ENCODE measurements at places on chromosomes 7 and 10. TPM values are rescaled to one million over a fixed set of nuclear protein-coding genes. Genes with fewer than 3 reads are reported as not detected.

The MEPCE gene
- 56.1 TPM for total RNA-seq

The PCGF6 gene
- 14.9 TPM for total RNA-seq

The CCDC3 gene
- not detected for total RNA-seq

The GTF2I gene
- total RNA-seq: 105 TPM

The HOXA10 gene
- total RNA-seq: 9.9 TPM

The CC2D2B gene
- under 0.01 TPM for total RNA-seq

The TEX36 gene
- total RNA-seq: not detected

The CACNA2D1 gene
- total RNA-seq: 48.5 TPM

The TMEM184A gene
- total RNA-seq: 0.39 TPM

The IFIT2 gene
- 3.1 TPM for total RNA-seq

The ABCB8 gene
- 48.9 TPM for total RNA-seq

The MDFIC gene
- 44.8 TPM for total RNA-seq

The RBP4 gene
- 0.73 TPM for total RNA-seq

The TSPAN33 gene
- total RNA-seq: not detected

The ODAD2 gene
- total RNA-seq: 0.20 TPM

The DENND2A gene
- 15.6 TPM for total RNA-seq

The EVX1 gene
- total RNA-seq: not detected

The FAM200A gene
- total RNA-seq: 7.2 TPM

The PLXDC2 gene
- 0.37 TPM for total RNA-seq

The FAM180A gene
- 73.5 TPM for total RNA-seq

The SPDYE16 gene
- total RNA-seq: not detected

The AKR1E2 gene
- total RNA-seq: 5.7 TPM

The NPTX2 gene
- under 0.01 TPM for total RNA-seq

The KCNIP2 gene
- 1.2 TPM for total RNA-seq

The LIPA gene
- total RNA-seq: 89.7 TPM

The EMX2 gene
- 1.1 TPM for total RNA-seq

The IL2RA gene
- not detected for total RNA-seq

The TLL2 gene
- total RNA-seq: under 0.01 TPM

The MKX gene
- total RNA-seq: 0.20 TPM

The UNCX gene
- total RNA-seq: not detected

The SAMD9 gene
- total RNA-seq: 18.4 TPM

The GPER1 gene
- total RNA-seq: 8.5 TPM

The NEUROD6 gene
- not detected for total RNA-seq

The MPP7 gene
- total RNA-seq: under 0.01 TPM

Data from subcutaneous preadipocyte (primary cell).